ENCODE measurements at places on chromosomes 7 and 10. TPM values are rescaled to one million over a fixed set of nuclear protein-coding genes. Genes with fewer than 3 reads are reported as not detected.

GDF10 gene
- total RNA-seq: not detected

CALY gene
- total RNA-seq: 1.8 TPM

CDH23 gene
- 5.6 TPM for total RNA-seq

FAM25A gene
- not detected for total RNA-seq

DPP6 gene
- not detected for total RNA-seq

DNAJC1 gene
- 23.2 TPM for total RNA-seq

IGF2BP3 gene
- 1.7 TPM for total RNA-seq

H2BK1 gene
- total RNA-seq: 3.8 TPM

DGKI gene
- not detected for total RNA-seq

NANOS1 gene
- 0.27 TPM for total RNA-seq

GARIN1A gene
- 1.9 TPM for total RNA-seq

CALML3 gene
- total RNA-seq: not detected

ARHGEF5 gene
- total RNA-seq: 10.5 TPM

TMEM229A gene
- total RNA-seq: not detected

All from CD4-positive, CD25-positive, alpha-beta regulatory T cell (primary cell).